ENCODE measurements at places on chromosomes 5 and 9.

GRCh38 chr5:148135091-148136048 is 33.0 kb upstream of the SPINK14 start:
- no peak for DNase-seq

- no peak for DNase-seq
These were observed 25.0 kb downstream of the LMNB1 start for GRCh38 chr5:126801992-126802294.

DNA sequence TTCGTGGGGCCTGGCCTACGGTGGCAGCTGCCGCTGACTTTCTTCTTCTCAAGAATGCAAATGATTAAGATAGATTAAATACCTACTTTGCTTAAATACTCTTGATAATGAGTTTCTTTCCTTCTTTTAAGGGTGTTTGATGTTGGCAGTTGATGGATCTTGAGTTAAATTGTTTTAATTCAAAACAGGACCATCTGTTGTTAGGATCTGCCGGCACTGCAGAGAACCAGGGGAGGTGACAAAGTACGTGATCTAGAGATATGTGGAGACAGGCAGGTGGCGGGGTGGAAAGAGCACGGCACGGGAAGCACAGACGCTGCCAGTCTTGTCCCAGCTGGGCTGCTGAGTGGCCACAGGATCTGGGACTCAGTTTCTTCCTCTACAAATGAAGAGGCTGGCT is 37.9 kb downstream of the MED27 start:
- no peak for DNase-seq

DNA sequence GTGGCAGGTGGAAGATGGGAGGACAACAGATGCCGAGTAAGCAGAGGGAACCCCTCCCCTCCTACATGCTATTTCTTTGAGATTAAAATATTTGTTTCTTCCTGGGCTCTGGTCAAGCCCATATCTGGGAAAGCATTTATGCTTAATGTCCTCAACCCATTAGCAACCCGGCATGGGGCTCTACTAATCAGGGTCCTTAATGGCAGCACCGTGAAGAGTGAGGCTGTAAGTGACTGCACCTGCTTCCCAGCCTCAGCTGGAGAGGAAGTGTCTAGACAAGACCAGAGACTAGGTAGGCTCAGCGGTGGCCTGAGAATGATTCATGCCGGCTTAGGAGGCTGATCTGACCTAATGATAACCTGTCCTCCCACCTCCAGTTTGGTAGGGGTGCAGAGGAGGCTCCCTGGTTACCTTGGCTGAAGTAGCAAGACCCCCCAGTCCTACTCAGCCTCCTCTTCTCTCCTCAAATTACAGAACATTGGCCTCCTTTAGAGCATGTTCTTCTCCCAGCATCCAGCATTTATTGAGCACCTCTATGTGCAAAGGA is 61.3 kb upstream of the HSPA9 start:
- no peak for DNase-seq

DNA sequence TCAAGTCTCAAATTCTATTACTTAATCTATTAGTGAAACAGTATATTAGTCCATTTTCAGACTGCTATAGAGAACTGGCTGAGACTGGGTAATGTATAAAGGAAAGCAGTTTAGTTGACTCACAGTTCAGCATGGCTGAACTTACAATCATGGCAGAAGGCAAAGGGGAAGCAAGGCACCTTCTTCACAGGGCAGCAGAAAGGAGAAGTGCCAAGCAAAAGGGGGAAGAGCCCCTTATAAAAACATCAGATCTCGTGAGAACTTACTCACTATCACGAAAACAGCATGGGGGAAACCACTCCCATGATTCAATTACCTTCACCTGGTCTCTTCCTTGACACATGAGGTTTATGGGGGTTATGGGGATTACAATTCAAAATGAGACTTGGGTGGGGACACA is 67.9 kb upstream of the CHSY3 start:
- no peak for DNase-seq

- no peak for DNase-seq
These were observed 4.5 kb upstream of the OTP start for GRCh38 chr5:77642738-77643653.

Data from stimulated activated CD4-positive, alpha-beta T cell treated with anti-CD3 and anti-CD28 coated beads, Interleukin-4, amount 100 ng/mL, for 1 hour (primary cell).